ENCODE measurements at places on chromosomes 4 and X.

DNA sequence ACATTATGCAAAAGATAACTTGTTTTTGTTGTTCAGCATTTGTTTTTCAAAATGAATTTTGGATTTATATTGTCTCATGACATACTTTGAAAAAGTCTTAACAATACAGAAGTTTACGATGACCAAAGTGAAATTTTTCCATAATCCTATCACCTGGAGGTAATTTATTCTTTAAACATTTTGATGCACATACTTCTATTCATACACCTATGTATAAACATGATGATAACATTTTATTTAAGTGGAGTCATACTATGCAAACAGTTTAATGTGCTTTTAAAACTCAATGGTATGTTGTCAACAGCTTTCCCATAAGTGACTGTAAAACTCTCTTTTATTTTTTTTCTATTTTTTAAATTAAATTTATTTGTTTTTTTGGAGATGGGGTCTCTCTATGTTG lies 65.0 kb downstream of the STAG2 start:
- DNase-seq = no peak

- DNase-seq = no peak
Observed at GRCh38 chr4:188400451-188400850, 261.2 kb downstream of the TRIML1 start.

- DNase-seq = no peak
Observed at GRCh38 chr4:14783011-14783877, 219.0 kb upstream of the CPEB2 start.

GRCh38 chr4:10729366-10729765 lies 44.8 kb upstream of the CLNK start:
- DNase-seq = no peak

GRCh38 chr4:142347241-142347640 lies 498.9 kb downstream of the INPP4B start:
- no peak for DNase-seq

DNA sequence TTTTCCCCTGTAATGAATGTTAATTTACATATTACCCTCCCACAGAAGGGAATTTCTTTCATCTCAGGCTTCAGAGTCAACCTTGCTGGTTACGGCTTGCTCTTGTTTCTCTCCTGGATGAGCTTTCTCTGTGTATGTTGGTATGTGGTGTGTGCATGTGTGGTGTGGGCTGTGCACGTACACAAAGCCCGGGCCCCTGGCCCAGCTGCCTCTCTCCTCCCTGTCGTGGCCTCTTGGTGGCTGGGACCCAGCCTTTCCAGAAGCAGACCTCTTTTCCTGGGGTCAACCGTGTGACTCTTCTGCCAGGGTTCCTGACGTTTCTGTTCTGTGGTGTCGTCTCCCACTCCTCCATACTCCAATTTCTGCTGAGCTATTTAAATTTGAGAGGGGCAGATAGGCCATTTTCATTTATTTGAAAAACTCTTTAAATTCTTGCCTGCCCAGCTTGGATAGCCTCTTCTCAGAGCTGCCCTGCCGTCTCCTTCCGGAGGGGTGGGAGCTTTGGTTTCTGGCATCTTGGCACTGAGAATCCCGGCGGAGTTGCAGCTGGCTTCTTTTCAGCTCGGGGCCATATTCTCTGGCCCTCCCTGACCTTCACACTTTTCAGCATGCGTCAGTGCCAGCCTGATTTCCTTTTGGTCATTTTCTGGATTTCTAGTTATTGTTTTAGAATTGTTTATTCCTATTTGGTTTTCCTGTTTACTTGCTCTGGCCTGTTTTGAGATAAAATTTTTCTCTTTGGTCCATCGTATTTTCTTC lies 25.1 kb downstream of the FHDC1 start:
- no peak for DNase-seq

DNA sequence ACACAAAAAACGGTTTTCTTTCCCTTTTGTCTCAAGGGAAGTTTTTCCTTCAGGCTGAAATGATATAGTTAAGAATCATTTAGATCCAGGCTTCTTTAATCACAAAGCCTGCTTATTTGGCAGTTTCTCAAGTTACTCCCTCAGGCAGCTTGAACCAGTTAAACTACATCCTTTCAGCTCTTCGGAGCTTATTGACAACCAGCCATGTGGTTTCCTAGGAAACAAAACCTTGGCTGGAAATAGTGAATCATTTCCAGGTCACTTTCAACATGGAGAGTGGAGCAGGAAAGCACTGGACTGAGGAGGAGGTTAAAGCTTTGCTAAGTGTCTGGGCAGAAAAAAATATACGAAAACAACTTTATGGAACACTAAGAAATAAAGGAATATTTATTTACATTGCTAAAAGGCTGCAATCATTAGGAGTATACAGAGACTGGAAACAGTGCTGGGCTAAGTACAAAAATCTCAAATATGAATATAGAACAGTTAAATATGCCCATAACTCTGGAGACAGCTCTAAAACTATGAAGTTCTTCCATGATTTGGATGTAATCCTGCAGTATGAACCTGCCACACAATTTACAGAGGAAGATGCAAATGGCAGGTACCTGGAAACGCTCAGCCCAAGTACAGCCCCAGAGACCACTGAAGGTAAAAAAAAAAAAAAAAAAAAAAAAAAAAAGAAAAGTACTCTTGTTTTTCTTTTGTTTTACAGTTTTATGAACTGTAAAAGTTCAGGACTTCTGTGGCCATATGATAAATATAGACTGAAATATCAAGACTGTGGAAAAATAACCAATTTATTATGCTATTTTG lies 23.2 kb upstream of the AASDH start:
- DNase-seq = peak; percentile 88

GRCh38 chr4:2385516-2385915 lies 32.9 kb downstream of the ZFYVE28 start:
- no peak for DNase-seq

DNA sequence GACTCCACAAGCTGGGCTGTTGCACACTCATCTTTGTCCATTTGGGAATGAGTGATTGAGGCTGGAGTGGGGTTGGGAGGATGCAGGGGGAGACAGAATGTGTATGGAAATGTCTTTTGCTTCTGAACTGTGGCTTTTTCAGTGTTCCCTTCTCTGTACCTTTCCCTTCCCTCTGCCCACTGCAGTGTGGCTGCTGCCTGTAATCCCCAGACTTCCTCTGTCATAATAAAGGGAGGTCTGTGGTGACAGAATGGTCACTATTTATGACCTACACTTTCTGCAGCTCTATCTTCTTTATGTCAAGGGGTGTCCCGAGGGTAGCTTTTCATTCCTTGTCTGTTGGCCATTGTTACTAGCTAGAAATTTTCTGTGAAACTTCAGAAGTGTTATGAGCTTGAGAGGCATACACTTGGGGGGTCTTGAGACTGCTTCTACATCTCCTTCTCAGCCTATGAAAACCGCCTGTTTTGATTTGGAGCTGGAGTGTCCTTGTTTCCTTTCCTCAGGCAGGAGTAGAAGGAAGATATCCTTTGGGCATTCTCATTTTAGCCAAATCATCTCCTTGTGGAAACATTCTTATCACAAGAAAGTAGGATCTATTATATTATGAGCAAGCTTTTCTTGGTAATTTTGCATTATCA lies 63.0 kb downstream of the ANK2 start:
- DNase-seq = no peak

GRCh38 chr4:44869985-44870384 lies 143.6 kb upstream of the GNPDA2 start:
- DNase-seq = no peak

DNA sequence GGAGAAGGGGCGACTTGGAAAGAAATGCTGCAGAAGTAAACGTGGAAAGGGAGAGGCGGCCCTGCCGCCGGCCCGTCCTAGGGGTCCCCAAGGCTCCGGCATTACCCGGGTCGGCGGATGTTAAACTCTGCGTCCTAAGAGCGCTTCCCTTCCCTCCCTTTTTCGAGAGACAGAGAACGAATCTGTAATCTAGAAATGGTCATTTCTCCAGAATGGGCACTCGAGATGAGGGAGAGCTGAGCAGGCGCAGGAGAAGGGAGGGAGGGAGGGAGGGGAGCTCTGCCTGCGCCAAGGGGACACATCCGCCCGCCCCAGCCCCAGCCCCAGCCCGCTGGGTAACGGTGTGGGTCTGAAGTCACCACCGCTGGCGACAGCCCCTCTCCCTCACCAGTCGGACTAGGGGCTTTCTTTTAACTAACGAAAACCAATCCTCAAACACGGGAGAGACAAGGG lies 1.7 kb downstream of the HCFC1 start:
- DNase-seq = no peak

- no peak for DNase-seq
Observed at GRCh38 chr4:74449571-74450297, 4.8 kb downstream of the AREG start.

- DNase-seq = peak; percentile 46
Observed at GRCh38 chr4:7813674-7814073, 126.0 kb downstream of the AFAP1 start.

GRCh38 chr4:87128006-87128705 lies 92.3 kb downstream of the KLHL8 start:
- DNase-seq = no peak

- DNase-seq = no peak
Observed at GRCh38 chr4:156948738-156949137, 22.9 kb downstream of the PDGFC start.

DNA sequence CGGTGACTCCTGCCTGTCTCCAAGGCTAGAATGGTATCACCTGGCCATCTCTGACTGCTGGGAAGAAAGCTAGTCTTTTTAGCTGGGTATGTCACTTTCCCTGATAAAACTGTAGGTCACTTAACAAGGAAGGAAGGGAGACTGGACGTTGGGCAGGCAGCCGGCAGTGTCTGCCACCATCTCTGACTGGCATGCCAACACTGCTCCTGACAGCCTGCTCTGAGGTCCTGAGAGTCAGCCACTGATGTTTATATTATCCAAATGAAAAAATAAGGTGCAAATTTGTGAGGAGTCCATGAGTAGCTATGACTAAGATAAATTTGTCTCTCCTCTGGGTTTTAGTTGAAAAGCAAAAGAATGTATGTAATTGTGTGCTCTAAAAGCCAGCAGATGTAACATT lies 77.2 kb downstream of the SNX25 start:
- no peak for DNase-seq

- DNase-seq = no peak
Observed at GRCh38 chr4:80367737-80368136, 32.2 kb downstream of the CFAP299 start.

GRCh38 chr4:67869580-67870190 lies 14.1 kb downstream of the TMPRSS11D start:
- no peak for DNase-seq

- DNase-seq = no peak
Observed at GRCh38 chr4:106034751-106035150, 139.5 kb downstream of the NPNT start.

DNA sequence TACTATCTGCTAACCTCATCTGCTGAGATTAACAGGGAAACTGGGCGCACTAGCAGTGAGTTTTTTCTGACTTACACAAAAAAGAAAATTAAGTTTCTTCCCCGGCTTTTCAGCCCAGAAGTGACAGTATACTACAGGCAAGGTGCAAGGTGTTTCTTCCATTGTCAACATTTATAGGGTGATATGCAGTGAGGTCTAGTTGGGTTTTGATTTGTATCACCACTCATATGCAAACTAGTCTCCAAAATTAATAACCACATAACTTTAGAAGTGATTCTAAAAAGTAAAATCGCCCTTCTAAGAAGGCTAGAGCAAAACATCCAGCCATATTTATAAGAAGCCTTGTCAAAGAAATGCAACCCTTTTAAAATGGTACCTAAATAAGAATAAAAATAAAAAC lies 640.1 kb downstream of the ARAP2 start:
- no peak for DNase-seq

DNA sequence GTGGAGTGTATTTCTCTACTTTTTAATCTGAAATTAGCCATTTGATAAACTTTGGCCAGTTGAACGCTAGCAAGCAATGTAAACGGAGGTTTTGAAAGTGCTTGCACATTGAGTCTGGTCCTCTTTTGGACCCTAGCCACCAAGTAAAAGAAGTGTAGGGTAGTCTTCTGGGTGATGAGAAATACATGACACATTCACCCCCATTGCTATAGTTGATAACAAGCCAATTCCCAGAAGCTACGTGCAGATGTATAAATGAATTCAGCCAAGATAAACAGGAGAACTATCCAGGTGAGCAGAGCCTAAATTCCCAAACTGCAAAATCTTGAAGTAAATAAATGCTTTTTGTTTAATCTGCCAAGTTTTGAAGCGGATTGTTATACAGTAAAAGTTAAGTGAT lies 965.4 kb upstream of the GRIA3 start:
- no peak for DNase-seq

- DNase-seq = no peak
Observed at GRCh38 chrX:39065051-39065871, 264.0 kb downstream of the MID1IP1 start.

DNA sequence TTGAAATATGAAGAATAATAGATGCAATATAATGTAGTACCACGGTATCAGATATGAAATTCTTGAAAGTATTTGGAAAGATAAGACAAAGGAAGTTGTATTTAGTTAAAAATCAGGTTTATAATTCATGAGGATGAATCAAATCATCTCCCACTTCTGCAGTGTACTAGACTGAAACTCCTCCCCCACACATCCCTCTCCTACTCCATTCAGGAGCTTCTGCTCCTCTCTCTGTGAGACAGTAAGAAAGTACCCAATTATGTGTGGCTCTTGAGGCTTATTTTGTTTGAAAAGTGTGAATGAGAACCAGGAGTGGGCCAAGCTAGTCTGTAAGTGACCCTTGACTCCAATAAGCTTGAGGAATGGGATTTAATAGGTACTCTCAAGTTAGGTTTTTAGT lies 9.5 kb downstream of the SLAIN2 start:
- no peak for DNase-seq

- DNase-seq = no peak
Observed at GRCh38 chr4:167111622-167112021, 122.7 kb downstream of the SPOCK3 start.

- no peak for DNase-seq
Observed at GRCh38 chr4:3712936-3713335, 53.2 kb upstream of the ADRA2C start.

GRCh38 chrX:39766855-39767254 lies 330.9 kb downstream of the BCOR start:
- no peak for DNase-seq

DNA sequence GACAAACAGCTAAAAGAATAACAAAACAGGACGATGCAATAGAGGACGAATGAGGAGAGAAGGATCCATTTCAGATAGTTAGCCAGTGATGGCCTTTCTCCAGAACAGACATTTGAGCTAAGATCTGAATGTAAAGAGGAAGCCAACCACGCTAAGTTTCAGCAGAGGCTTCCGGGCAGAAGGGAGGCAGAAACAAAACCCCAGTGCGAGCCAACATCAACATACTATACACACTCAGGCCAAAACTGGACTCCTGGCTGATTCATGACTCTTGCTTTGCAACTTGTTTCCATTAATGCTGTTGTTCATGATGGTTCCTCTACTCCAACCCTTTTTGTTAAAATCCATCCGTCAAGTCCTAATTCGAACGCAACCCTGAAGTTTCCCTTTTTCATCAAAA lies 730.3 kb downstream of the TRIML1 start:
- DNase-seq = no peak

DNA sequence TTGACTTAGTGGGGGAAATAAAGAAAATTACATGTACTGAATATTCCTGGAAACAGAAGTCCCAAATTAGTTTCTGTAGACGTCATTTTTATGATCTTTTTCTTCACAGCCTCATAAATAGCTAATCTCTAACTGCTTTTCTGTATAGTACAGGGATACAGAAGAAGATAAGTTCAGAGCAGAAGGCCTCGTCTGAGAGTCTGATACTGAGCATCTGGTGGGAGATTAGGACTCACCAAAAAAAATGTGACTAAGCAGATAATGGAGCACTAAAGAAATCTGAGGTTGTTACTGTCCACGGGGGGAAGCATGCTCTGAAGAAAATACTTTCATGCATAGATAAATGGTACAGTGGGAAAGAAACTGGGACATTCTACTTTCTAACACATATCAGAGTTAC lies 115.3 kb upstream of the TRPC5 start:
- no peak for DNase-seq

GRCh38 chr4:28443801-28444412 lies 1583.3 kb downstream of the STIM2 start:
- no peak for DNase-seq

All from AG04450 (cell line).